ENCODE measurements at places on chromosomes 6 and 20. TPM values are rescaled to one million over a fixed set of nuclear protein-coding genes. Genes with fewer than 3 reads are reported as not detected.

GRCh38 chr6:167567142-167568033 is 242.5 kb downstream of the TTLL2 start:
- DNase-seq, result no peak

DNA sequence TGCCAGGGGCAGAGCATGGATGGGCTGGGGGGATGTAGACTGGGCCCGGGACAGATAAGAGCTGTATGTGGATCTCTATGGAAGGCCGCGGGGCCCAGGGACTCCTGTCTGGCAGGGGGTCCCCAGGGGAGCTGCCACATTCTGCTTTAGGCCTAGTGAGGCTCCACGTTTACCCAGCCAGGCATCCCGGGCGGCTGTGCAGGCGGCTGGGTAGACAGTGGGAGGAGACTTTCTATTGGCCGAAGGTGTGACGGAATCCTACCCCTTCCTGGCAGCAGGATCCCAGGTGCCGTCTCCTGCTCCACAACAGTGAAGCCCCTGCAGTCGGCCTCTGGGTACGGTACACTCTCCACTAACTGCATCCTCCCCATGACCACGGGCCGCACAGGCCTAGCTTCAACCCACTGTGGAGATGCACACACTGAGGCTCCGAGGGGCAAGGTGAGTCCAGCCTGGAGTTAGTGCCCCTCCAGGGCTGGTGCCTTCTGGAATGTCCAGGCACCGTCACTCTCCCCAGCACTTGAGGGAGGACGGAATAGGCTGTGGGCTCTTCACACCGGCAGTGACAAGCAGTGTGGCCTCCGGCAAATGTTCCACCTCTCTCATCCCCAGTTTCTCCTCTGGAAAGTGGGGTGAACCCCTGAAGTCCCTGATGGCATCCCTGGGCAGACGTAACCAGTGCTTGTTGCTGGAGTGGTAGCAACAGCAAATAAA is 36.8 kb upstream of the ZBP1 start:
- DNase-seq, result no peak

DNA sequence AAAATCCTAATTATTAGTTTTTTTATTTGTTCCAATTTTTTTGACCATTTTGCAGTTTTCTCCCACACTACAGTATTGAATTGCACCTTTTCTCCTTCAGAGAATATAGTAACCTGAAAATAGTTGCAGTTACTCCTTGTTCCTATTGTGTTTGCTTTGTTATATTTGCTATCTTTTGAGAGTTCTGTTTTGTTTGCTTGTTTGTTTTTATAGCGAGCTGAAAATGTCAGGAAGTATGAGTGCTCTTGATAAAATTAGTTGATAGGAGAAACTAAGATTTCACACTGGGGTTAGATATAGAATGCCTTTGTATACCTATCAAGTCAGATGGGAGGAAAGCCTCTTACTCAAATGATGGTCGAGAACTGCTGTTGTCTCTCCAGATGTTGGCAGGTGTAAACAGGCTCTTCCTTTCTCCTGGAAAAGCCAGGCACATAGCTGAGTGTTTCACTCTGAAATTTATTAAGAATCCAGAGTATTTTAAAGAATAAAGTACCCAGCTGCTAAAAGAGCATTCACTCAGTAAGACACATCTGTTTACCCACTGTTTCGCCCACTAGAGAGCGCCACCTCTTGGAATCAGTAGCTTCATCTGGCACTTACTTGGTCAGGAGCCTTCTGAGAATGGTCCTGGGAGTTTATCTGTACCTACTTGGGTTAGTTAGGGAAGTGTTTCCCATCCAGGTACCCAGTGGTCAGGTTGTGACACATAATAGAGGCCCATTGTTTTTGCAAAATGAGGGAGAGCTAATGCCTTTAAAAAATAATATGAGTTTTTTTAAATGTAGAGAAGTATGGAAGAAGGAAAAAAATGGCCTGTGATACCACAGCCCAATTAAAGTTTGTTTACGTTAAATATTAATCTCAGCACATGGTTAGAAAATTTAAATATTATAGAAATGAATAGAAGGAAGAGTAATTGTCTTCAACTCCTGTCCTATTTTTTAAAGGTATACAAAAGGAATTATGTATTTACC is 11.2 kb downstream of the NT5DC1 start:
- no peak for DNase-seq

GRCh38 chr6:34315780-34316179 is 67.0 kb upstream of the SMIM29 start:
- no peak for DNase-seq

- no peak for DNase-seq
Measured at GRCh38 chr6:11291582-11291981, 59.1 kb upstream of the NEDD9 start.

GRCh38 chr20:59806578-59806975 is 126.9 kb downstream of the SYCP2 start:
- DNase-seq, result no peak

DNA sequence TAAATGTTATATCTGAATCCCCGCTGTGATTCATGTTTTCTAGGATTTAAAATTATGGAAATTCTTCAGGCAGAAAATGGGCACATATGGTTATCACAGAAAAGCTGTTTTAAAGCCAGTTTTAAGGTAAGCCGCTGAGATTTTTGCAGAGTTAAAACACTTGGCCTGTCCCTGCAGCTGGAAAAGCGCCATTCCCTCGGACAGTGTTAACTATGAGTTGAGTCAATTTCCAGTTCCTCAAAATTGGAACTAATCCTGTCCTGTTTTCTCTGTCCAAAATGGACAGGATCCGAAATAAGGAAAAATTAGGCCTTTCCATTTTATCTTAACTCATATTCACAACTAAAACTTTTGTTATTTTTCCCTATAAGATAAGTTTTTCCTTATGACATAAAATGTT is 225.2 kb downstream of the SAMD5 start:
- DNase-seq, result no peak

GRCh38 chr6:151067684-151068596 is 171.8 kb upstream of the AKAP12 start:
- DNase-seq, result peak; percentile 63

DNA sequence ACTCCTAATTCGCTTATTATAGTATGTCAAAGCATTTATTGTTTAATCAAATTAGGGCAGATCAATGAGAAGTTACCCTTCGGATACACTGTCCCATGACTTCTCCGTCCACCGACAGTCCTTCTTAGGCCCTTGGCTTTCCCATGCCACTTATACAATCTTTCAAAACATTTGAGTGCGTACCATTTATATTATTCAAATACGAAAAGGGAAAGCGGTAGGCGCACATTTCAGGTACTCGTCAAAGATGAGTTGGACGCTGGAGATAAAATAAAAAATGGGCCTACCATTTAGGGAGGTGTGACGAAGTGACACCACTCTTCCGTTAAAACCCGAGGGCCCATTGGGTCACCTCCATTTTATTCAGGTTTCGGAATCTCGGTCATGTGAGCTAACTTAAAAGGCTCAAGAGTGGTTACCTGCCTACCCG is 542 bp upstream of the AFG1L start:
- no peak for DNase-seq

DNA sequence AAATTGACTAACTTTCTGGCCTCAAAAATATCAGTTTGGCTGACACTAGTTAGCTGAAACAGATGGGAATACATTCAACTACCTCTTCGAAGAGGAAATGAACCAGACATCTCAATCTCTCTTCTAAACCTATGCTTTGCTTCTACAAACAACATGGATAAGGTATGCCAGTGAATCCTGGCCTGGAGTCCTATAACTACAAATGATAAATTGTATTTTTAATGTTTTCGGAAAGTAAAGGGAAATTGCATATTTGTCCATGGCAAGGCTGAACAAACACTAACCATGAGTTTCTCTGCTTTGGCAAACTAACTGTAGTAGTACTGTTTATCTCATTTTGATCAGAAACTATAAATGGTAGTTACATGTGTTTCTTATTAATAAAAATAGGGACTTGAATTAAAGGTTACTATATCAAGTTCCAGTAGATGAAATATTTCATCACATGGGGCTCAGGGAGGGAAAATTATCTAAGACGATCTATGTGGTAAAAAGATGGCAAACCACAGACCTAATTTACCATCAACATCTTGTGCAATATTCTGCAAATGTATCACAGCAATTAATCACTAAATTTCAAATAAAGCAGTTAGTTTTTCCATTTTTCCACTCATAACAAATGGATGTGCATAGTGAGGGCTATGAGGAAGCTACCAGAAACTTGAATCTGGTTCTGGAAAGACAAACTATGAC is 76.8 kb downstream of the COL12A1 start:
- DNase-seq, result no peak

- DNase-seq, result no peak
Measured at GRCh38 chr20:58403272-58403671, 14.2 kb downstream of the VAPB start.

DNA sequence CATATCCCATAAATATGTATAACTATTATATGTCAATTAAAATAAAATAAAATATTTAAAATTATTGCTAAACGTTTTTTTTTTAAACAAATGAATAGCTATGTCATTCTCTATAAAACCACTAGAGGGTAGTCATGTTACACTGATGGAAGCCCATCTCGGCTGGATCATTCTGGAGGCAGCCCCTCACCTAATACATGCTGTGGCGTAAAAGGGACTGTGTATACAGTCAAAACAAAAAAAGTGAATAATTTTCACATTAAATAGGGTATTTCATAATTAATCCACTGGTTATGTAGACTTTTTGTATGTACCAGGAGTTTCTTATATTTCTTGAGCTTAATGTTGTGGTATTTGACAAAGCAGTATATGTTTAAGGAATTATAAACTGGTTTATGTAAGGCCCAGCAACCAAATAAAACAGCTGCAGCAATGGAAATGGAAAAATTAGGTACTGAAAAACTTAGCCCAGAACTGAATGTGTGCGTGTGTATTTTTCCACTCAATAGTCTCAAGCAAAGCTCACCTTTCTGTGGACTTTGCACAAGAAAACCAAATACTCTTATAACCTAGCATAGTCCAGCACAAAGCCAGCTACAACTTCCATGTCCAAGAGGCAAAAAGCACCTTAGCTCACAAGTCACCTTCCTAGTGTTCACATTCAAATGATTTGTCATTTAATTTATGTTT is 81.7 kb downstream of the COL9A1 start:
- DNase-seq, result no peak

DNA sequence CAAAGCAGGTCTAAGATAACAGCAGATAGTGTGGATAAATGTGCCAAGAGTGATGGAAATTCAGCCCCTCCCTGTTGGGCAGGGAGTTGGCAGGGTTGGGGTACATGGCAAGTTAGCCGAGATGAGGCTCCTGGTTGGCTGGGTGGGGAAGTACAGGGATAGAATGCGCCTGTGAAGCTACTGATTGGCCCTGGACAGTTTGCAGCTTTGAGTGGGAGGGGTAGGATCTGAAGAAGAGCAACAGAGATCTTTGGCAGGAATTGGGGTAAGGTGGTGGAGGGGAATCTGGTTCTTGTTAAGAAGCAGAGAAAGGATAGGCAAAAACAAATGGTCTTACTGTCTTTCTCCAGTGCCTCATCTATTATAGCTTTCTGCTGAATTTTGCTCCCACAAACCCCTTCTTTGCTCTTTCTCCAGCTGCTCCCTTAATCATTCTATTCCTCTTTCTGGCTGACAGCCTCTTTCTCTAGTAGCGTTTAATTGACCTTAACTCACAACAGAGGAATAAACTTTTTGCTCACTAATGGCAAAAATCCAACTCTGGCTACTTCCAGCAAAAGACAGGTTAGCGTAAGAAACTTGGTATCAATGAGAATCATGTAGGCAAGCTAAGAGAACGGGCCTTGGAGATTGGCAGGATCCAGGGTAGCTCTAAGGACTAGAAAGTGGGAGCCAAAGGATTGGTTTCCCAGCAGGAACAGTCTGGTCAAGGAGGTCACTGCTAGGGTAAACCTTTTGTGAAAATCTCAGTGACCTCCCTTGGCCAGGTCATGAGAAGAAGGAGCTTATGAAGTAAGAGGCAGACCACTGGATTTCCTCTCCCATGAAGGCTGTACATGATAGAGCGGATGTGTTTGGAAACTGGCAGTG is 86.3 kb upstream of the CARMIL1 start:
- DNase-seq, result peak; percentile 71

- no peak for DNase-seq
Measured at GRCh38 chr6:39973661-39974060, 39.4 kb upstream of the MOCS1 start.

- no peak for DNase-seq
Measured at GRCh38 chr6:52529311-52529710, 47.5 kb downstream of the TRAM2 start.

DNA sequence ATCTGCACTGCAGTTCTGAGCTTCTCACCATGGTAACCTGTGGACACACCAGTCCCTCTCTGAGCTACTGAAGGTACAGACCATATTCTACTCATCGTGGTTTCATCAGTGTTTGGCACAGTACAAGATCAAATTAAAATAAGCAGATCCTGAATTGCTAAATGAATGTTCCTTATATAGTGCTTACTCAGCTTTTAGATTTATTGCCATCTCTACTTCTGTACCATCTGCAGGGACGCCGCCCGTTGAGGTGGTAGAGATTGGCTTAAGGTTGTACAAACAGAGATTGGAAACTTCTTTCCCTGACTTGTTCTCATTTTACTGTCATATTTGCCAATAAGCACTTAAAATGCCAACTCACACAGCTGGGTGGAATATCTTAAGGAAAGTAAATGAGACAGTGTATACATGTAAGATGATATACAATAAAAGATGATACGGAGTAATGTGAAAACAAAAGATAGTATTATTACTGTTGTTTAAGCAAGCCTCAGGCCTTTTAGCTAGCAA is 223.4 kb upstream of the FOXQ1 start:
- DNase-seq, result no peak

GRCh38 chr6:170293341-170294231 is 2.7 kb upstream of the DLL1 start:
- DNase-seq, result no peak

DNA sequence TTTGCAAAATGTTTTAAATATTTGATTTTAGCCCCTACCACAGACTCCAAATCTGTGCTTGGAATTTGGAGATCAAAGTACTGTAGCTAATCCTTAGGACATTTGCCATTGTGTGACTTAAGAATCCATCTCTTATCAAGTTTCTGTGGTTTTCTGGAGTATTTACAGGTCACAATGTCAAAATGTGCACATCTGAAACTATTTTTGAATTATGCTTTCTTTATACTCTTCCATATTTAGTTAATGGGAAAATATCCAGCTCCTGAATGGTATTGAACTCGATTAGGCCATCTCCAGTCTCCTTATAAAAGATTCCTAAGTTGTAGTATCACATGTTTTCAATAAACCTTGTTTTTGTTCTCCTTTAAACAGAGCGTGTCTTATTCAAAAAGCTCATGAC is 162.5 kb downstream of the KHDC1L start:
- no peak for DNase-seq

GRCh38 chr20:39885975-39886649 is 802.9 kb downstream of the MAFB start:
- DNase-seq, result peak; percentile 64

ECT2L gene
- total RNA-seq, result not detected

VSX1 gene
- not detected for total RNA-seq

RIMS1 gene
- total RNA-seq, result not detected

ENPP1 gene
- 1.6 TPM for total RNA-seq

ZSCAN31 gene
- 2.3 TPM for total RNA-seq

GJA10 gene
- not detected for total RNA-seq

PHACTR1 gene
- total RNA-seq, result 1.9 TPM

SLC4A11 gene
- 11.3 TPM for total RNA-seq

POPDC3 gene
- 12.3 TPM for total RNA-seq

Measured in foreskin keratinocyte (primary cell).